ENCODE measurements at places on chromosomes 11 and 22.

DNA sequence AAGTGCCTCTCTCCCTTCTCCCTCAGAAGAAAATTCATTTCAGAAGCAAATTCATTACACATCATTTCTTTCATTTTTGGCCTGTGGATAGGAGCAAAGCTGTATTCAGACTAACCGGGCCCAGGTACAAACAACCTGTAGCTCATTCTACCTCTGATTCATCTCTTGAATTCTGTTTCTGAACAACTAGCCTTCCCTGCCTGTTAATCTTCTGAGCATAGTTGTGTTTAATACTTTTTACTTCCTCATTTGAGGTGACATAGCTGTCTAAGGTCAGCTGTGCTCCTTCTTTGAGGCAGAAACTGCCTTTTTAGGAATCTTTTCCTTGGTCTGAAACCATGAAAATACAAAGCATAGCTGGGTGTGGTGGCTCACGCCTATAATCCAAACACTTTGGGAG is 12.6 kb upstream of the IL18BP start:
- DNase-seq = no peak

- no peak for DNase-seq
Measured at GRCh38 chr11:126824035-126824607, 176.4 kb downstream of the KIRREL3 start.

- no peak for DNase-seq
Measured at GRCh38 chr11:60754887-60755286, 1.8 kb upstream of the MS4A15 start.

- DNase-seq = no peak
Measured at GRCh38 chr11:116890193-116890592, 52.8 kb upstream of the APOA1 start.

GRCh38 chr11:58573451-58574104 is 2.1 kb downstream of the LPXN start:
- DNase-seq = peak; percentile 83

DNA sequence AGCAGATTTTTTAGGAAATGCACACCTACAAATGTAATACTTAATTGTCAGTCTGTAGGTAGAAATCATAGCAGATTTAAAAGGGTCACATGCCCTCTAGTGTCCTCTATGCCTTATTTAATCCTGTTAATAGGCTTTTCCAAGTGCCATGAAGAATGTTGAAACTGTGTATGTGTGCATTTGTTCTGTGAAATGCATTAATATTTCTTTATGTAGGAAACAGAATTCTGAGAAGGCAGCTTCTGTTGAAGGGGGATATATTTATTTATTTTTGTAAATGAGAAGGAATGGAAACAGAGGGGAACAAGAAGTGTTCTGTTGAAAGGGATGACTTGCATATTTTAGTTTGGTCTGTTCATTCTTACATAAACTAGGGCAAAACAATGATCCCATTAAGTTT is 51.0 kb downstream of the SVIP start:
- DNase-seq = no peak

Measured in activated CD8-positive, alpha-beta memory T cell treated with anti-CD3 and anti-CD28 coated beads for 24 hours (primary cell).